ENCODE measurements at places on chromosomes 6 and 20. TPM values are rescaled to one million over a fixed set of nuclear protein-coding genes. Genes with fewer than 3 reads are reported as not detected.

DNA sequence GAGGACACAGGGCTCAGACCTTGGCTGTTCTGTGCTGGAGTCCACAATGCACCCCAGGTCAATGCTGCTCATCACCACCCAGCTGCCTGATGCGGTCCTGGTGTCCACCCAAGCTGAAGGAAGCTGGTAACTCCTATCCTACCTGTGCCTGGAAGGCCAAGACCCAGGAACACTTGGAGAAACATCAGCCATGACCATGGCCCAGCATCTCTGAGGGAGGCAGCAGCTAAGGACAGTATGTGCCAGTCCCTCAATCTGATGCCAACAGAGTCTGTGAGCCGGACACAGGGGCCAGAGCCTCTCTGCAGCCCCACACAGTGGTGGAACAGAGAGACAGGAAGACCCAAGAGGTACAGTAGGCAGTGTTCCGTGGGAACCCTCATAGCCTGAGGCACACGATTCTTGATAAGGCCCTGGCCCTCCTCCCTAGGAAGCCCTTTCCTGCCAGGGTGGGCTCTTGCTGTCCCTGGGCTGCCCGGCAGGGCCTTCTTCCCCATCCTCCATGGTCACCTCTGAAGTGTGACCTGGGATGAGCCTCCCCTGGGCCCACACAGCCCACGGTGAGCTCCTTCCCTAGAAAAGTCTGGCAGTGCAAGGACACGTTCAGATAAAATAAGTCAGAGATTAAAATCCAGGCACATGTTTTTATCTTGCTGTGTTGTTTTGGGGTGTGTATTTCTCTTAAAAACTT, 170.7 kb downstream of the THBS2 start:
- H3K36me3 ChIP-seq: no peaks in the 10 kb centered on the region
- DNase-seq: no peak
- no peak overlapping the region for H3K27ac ChIP-seq

DNA sequence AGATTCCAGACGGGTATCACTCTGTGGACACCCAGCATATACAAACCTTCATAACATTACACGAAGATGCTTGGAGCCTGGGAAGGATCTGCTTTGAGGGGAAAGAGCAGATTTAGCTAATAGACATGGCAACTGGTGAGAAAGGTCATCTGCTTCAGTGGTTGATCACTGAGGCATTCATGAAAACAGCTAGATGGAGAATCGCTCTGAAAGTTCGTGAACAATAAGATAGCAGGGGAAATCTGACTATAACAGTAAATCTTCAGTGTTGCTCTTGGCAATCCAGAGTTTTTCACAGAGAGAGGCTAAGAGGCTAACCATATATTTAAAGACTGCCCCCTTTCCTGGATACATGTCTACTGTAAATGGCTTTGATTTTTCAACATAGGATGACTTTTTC, 245.3 kb downstream of the FARS2 start:
- no peaks in the 10 kb centered on the region for H3K27me3 ChIP-seq
- H3K27ac ChIP-seq: no peak overlapping the region
- no peaks in the 10 kb centered on the region for H3K36me3 ChIP-seq
- no peak overlapping the region for H3K4me3 ChIP-seq
- H3K4me1 ChIP-seq: peaks cover 8% of the 10 kb centered on the region

Gene TTK
- 6.3 TPM for polyA plus RNA-seq

Gene LTA
- polyA plus RNA-seq: not detected

Gene LY6G5C
- polyA plus RNA-seq: 2.1 TPM
